ENCODE measurements at places on chromosomes 11 and 22.

- DNase-seq: no peak
Observed at GRCh38 chr22:28927630-28928029, 44.3 kb downstream of the ZNRF3 start.

GRCh38 chr11:19441752-19442553, 201.2 kb upstream of the E2F8 start:
- DNase-seq: no peak

DNA sequence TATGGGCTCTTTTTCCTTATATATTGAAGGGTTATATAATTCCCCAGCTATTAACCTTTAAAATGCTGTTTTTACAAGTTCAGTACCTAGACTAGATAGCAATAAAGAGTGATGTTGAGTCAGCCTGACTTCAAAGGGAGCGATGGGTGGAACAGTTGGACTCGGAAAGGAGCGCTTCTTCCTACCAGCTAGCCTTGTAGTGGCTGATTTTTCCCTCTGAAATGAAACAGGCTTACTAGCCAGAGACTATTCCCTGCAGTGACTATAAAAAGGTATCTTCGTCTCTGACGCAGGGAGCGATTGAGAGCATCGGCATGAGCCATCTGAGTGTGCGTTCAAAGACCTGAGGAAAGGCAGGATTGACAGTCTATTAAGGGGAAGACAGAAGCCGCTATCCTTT, 66.0 kb upstream of the GRAMD1B start:
- no peak for DNase-seq

DNA sequence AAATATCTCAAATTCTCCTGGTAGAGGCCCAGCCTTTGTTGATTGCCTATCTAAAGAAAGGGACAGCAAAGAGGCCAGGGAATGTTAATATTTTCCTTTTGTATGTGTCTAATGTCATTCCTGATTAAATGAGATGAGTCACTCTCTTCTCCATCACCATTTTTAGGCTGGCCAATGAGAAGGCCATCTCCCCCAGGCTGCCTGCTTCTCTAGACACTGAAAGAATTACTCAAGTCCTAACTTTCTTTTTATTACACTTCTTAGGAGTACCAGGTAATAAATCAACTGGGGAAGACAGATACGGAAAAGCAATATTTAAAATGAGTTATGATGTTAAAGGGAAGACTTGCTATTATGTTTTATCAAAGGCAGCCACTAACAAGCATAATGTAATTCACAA, 259.2 kb upstream of the SORL1-AS1 start:
- no peak for DNase-seq

DNA sequence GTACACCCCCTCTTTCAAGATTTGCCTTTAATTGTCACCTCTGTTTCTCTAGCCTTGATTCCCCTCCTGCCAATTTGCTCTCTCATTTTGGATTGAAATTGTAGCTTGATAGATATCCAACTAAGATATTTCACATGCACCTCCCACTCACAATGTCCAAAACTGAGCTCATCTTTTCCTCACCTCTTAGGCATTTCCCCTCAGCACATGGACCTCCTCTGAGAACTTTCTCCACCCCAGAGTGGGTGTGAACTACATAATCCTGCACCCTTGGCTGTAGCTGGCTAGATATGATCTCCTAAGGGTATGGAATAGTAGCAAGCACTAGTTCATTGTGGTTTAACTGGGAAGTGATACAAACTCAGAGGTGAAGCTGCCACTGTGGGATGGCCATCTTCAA, 91.5 kb upstream of the SESN3 start:
- DNase-seq: no peak

Measured in T follicular helper cell (primary cell).